ENCODE measurements at places on chromosomes 11 and 22.

GRCh38 chr11:64566915-64567891 lies 23.8 kb upstream of the SLC22A12 start:
- DNase-seq = no peak

DNA sequence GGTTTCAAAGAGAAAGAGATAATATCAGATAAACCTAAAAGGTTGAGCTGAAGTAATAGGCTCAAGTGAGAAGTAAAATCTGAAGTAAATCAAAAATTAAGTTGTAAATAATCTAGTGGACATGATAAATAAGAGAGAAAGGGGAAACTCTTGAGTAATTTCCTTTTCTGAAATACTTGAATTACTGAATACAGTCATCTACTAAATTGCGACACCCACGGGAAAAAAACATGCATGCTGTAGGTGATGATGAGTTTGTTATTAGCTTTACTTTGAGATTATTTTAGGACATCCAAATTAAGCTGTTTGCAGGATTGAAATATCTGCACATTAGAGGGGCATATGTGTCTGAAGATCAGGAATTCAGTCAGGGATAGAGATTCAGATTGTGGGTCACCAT lies 50.0 kb upstream of the CARD18 start:
- no peak for DNase-seq

GRCh38 chr11:66728693-66729385 lies at the start of gene SPTBN2:
TSS of gene SPTBN2 (minus strand) at chr11:66729216. CDS start at chr11:66721240, 7,976 bp downstream.
- no peak for DNase-seq

DNA sequence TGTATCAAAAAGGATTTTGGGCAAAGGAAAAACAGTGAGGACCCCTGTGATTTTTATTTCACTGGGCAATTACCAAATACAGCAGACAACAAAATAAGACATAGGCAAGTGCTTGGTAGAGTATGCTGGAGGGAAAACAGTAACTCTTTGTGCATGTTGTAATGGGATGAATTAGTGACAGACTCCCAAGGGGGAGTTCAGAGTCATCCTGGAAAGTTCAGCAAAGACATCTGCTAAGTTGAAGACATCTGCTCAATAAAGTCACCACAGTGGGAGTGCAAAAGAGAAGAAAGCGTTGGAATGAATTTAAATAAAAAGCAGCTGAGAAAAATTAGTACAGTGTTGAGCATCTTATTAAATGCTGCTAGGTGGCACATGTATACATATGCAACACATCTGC lies 378.8 kb upstream of the ISX start:
- DNase-seq = no peak

DNA sequence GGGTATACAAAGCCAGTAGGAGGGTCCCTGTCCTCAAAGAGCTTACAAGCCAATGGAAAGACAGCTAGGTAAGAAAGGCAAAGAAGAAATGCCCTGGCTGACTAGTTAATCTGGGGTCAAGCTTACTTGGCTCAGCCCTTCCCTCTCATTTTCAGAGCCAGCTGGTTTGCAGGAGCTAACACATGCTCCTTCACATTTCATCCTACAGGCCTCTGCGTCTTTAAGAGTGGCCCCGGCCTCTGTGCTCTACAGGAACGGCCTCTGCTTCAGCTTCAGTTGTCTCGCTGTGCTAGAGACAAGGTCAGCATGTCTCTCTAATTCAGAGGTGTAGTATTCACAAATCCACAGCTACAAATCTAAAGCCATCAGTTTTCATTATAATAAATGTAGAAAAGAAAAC lies 15.2 kb downstream of the ALKBH8 start:
- no peak for DNase-seq

GRCh38 chr11:78825591-78826020 lies 250.9 kb upstream of the NARS2 start:
- DNase-seq = no peak

DNA sequence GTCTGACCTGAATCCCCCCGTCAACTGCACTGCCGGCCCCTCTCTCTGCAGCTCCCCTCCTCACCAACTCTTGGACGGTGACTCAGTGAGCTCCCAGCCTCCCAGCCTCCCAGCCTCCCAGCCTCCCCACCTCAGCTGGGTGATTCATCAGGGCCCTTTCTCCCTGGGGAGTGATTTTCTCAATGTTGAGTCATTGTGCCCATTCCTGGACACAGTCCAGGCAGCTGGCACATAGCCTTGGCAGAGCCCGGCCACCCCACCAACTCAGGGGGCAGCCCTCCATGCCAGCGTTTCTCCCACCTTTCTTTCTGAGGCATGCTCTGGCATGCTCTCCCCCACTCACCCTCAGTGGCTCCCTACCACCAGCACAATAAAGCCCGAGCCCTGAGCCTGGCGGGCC lies 30.7 kb downstream of the PDE2A start:
- no peak for DNase-seq

DNA sequence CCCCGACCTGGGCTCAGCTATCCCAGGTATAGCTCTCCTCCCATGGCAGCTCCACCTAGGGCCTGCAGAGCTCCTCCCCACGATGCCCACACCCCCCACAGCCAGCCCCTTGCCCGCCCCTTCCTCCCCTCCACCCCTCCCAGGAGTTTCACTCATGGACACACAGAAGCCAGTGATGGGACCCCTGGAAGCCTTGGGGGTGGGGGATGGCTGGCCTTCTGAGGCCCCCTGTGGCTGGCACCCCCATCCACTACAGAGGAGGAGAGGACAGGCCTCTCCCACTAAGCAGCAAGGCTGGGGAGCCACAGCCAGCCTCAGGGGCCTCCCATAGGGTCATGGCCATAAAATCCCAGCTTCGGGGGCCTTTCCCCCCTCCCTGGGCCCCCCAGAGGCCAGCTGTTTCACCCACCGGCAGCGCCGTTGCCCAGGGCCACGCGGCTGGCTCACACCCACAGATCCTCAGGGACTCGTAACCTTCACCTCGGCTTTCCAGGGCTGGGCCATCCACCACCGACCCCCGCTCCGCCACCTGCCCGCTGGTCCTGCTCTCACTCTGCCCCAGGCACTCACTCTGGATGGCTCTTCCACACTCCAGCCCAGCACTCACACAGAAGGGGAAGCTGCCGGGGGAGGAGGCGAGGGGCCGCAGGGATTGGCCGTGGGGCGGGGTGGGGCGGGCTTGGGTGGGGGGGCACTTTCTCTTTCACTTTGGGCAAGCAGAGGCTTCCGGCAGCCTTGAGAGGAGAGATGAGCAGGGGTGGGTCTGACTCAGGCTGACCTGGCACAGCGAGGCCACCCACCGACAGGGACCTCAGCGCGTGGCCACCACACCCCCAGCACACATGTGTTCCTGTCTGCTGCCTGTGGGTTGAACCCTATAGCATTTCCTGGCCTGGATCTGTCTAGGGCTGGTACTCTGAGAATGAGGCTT lies 2.2 kb downstream of the SLC25A22 start:
- DNase-seq = peak; percentile 92

DNA sequence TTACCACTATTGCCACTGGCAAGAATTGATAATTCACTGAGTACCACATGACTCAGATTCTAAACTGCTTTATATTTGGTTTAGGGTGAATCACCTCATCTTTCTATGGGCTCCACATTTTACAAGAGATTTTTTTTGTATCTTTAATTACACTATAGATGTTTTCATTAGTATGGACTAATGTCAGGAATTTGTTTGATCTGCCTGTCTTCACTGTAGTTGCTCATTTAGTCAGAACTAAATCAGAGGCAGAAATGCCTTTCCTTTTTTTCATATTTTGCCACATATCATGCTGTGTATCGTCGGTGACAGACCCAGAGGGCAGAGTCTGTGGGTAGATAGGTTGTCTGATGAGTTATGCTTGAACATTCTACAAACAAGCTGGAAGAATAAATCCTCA lies 524.1 kb downstream of the METTL15 start:
- DNase-seq = no peak

DNA sequence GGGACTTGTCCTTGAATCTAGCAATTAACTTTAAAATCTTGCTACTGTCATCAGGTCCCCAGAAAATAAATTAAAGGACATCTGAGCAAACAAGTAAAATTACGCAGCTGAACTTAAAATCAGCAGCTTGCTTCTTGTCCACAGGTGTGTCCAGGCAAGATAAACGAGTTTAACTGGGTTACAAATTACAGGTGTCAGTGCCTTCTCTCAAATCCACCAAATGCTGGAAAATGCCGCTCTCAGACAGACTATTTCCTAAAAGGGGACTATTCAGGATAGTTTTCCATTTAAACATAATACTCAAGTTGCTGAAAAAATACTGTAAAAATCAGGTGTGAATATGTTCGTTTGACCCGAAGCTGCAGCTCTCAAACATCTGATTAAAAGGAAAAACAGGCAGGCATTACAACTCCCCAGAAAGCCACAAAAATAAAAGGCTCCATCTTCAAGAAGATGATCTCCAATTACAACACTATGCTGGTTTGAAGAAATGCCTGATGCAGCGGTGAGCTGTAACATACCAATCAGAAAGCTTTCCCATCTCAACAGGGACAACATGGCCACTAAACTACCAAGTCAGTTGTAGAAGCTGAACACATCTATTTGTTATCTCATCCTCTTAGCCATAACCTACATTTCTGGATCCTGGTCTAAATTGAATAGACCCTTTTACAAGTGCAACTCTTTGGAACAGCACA lies 82.1 kb downstream of the CADM1 start:
- DNase-seq = no peak

DNA sequence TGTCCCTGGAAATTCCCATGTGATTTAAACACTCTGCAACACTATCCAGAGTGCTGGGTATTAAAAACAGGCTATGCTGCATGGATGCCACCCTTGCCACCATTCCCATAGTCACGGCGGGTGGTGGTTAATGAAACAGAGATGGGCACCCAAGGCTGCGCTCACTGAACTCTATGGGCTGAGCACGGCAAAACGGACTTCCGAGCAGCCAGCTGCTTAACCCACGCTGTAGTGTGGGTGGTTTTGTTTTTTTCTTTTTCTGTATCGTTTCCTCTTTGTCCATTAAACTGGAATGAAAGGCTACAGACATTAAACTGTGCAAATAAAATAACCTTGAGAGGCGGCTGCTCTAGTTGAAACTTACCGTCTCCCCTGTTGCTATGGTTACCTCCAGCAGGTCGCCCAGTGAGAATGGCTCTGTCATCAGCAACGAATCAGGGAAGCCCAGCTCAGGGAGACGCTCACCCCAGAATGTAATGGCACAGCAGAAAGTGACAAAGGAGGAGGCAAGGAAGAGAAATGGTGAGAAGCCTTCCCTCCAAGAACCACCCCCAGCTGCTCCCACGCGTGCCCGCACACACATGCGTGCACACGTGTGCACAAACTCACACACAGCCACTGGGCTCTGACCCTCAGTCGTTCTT lies 102.1 kb downstream of the C11orf91 start:
- no peak for DNase-seq

- no peak for DNase-seq
Observed at GRCh38 chr11:88332851-88333250, 4.7 kb downstream of the CTSC start.

GRCh38 chr11:113596658-113597057 lies 109.5 kb downstream of the TMPRSS5 start:
- no peak for DNase-seq

DNA sequence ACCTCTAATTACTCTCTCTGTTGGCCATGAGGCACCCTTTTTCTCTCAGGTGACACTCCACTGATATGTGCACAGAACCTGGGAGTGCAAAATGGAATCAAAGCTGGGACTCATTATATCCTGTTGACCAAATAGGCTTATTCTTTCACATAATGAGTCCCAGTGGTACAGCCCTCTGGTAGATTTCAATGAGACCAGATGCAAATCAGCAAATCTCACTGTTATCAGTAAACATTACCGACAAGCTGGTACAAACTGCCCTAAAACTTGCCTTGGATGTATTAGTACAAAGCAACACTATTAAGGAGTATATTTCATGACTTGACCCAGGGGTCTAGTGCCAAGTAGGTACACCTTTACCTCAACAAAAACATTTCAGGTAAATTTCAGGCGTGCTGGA lies 128.3 kb downstream of the DDX10 start:
- no peak for DNase-seq

DNA sequence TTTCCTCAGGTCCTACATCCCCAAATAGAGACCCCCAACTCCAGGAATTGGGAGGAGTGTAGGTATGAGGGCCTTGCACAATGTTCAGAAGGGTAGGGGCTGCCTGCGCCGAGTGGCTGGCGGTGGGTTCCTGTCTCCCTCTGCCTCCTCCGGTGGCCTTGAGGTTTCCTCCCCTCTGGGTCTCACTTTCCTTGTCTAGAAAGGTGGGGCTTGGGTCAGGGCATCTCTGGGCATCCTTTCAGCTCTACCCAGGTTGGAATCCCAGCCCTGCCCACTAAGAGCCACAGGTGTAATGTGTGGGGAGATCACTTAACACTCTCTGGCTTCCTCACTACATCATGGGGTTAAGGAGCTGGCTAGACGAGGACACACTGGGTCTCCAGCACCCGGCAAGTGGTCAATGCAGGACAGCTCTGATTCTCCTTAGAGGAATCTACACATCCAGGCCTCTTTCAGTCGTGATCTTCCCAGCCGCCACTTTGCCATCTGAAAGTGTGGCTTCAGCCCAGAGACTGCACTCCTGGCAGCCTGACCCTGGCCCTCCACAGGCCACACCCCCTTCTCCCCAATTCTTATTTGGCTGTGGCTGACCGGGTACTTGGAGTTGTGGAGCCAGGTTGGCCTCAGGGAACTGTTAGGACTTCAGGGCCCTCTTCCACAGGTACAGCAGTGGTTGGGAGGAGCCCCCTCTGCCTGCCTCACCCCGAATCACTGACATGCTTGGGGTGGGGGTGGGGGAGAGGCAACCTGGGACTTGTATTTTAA lies 22.1 kb downstream of the PRDM11 start:
- DNase-seq = no peak

- DNase-seq = no peak
Observed at GRCh38 chr11:3161720-3162409, 3.2 kb downstream of the OSBPL5 start.

GRCh38 chr11:31531293-31531692 lies 21.7 kb downstream of the ELP4 start:
- DNase-seq = no peak

DNA sequence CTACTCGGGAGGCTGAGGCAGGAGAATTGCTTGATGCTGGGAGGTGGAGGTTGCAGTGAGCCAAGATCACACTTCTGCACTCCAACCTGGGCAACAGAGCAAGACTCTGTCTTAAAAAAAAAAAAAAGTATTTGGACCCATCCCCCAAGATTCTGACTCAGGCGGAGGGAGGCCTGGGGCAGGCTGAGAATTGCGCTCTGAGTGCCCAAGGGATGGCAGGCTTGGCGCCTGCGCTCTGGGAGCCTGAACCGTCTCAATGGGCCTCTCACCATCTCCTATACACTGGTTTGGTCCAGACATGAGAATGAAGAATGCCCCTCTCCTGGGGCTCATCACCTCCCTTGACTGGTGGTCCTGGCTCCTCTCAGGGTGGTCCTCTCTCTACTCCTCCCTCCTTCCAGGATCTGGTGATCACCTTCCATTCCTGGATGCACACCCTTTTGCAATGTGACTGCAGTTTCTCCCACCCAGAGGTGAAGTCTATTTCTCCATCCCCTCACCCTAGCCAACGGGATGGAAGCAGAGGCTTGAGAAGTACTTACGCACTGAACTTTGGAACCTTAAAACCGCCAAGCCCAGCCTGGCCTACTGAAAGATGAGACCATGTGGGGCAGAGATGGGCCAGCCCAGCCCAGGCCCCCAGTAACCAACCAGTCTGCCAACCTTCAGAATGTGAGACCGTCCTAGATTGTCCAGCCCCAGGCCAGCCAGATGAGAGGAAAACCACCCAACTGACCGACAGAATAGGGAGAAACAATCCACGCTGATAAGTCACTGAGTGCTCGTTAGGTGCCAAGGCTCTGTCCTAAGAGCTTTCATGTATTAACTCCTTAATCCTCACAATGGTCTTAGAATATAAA lies 4.9 kb downstream of the POLR3H start:
- no peak for DNase-seq
